BJ (cell line): ENCODE measurements at places on chromosomes 16 and 17.

- DNase-seq, result no peak
These were observed 13.9 kb downstream of the NUP93 start for GRCh38 chr16:56743840-56744239.

- no peak for DNase-seq
These were observed 1.6 kb downstream of the TMEM114 start for GRCh38 chr16:8588682-8589056.

GRCh38 chr16:49458243-49458642 is 84.6 kb downstream of the C16orf78 start:
- no peak for DNase-seq

DNA sequence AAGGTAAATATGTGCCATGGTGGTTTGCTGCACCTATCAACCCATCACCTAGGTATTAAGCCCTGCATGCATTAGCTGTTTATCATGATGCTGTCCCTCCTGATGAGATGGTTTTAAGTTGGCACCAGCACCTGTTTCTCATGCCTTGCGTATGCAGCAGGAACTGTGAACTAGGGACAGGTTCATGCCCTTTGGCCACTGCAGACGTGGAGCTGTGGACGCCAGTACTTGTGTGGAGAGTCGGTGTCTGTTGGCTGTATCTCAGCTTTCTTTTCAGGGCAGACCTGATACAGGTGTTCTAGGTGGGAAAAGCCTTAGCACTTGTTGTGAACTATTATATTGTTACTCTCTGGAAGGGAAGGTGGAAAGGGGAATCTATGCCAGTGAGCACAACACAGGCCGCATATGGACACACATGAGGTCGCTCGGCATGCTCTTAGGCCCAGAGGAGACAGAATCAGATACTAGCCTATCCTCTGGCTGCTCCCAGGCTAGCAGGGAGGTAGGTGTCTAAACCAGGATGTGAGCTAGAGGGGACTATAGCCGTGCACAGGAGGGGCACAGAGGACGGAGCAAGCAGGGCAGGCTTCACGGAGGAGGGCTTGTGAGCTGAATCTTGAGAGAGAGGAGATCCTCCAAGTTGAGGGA is 22.5 kb downstream of the MSI2 start:
- no peak for DNase-seq

GRCh38 chr16:55944377-55944802 is 69.2 kb upstream of the CES5A start:
- DNase-seq, result no peak

DNA sequence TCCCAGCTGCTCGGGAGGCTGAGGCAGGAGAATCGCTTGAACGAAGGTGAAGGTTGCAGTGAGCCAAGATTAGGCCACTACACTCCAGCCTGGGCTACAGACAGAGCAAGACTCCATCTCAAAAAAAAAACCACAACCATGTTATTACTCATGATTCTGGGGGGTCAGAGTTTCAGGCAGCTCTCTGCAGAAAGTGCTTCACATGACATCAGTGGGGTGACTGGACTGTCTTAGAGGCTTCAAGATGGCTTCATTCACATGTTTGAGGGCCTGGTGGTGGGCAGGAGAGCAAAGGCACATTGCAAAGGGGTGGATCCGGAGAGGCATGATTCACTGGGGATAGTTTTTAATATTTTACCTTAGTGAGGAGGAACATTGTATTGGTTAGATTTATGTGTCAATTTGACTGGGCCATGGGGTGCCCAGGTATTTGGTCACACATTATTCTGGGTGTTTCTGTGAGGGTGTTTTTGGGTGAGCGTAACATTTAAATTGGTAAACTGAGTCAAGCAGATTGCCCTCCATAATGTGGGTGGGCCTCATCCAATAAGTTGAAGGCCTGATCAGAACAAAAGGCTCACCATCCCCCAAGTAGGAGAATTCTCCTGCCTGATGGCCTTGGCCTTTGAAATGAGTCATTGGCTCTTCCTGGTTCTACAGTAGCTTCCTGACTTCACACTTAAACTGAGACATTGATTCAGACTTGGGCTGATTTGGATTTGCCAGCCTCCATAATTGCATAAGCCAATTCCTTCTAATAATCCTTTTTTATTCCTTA is 109.8 kb downstream of the GOSR1 start:
- no peak for DNase-seq
